AG10803 (cell line): ENCODE measurements at places on chromosomes 1 and 21.

DNA sequence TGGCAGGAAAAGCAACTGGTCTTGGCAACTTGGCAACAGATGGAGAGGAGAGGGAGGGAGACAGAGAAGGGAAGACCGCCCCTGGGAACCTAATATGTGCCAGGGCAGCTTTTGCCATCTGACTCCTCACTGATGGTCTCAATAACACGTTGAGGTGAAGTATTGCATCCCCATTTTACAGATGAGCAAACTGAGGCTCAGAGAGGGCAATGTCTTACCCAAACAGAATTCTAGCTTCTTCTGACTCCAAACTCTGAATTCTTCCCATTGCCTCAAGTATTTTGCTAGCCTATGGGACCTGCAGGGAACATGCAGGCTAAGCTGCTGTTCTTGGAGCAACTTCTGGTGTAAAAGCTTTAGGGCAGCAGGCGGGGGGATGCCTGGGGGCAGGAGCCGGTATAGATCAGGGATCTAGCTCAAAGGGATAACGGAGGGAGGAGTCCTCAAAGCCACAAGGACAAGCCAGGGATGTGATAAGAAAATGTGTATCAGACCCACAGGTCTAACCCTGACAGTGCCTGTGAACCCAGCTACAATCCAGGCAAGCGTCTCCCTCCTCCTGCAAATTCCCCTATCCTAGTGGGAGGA, 7.2 kb upstream of the GUCA2A start:
- DNase-seq, result no peak

DNA sequence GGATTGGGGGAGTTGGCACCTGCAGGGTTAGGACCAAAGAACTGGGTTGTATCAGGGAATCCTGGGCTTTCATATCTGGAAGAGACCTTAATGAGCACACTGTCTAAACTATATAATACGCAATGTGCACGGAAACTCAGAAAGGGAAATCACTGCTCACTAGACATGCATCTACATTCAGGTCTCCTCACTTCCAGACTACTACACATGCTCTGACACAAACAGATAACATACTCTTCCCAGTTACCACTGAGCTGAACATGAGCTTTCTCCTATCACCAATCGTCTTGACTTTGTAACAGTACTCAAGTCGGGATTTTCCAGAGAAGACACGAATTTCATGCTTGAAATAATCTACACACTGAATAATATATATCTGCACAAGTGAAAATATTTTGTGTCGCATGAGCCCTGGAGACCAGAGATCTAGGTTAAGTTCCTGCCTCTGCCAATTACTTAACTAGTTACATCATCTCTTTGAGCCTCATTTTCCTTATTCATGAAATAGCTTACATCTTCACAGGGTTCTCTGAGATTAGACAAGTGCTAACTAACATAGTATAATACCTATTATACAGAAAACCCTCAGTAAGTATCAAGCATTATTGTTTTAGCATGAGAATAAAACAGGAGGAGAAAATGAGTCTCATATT, 101.1 kb downstream of the JAK1 start:
- DNase-seq, result no peak

- no peak for DNase-seq
These were observed 86.1 kb upstream of the HIVEP3 start for GRCh38 chr1:42004860-42005259.

DNA sequence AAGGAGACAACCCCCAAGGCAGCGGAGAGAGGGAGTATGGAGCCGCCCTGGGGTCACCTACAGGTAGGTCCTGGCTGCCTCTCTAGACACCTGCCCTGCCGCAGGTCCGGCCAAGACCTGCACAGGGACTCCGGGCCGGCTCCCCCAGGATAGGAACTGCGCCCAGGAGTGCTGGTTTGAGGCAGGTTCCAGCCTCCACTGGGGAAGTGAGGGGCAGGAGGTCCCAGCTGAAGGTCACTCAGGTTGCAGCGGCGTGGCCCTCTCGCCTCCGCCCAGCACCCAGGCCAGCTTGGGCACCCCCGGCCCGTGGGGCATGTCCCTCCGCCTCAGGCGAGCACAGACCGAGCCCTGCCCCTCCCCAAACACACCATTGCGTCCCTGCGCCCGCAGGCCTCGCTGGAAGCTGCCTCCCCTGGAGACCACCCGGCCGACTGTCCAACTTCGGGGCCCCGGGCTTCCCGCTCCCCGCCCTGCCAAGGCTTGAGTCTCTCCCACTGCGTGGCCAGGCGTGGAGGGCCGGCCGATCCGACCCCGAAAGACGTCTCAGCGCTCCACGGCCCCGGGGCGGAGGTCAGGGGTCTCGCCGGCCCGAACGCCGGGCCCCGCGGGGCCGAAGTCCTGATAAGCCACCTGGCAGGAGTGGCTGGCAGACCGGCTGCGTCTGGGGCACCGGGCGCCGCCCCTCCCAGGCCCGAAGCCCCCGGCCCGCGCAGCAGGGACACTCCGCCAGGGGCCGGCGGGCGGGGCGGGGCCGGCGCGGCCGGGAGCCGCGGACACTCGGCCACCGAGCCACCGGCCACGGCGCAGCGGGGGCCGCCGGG, 1.4 kb upstream of the SKI start:
- no peak for DNase-seq

GRCh38 chr1:93692983-93693591, 11.4 kb upstream of the BCAR3 start:
- DNase-seq, result peak; percentile 84

- DNase-seq, result no peak
These were observed 14.6 kb upstream of the RGS8 start for GRCh38 chr1:182698971-182699370.

GRCh38 chr21:44650973-44651675, 3.3 kb downstream of the KRTAP12-4 start:
- no peak for DNase-seq
